WERI-Rb-1 (cell line): ENCODE measurements at places on chromosomes 12 and 14.

DNA sequence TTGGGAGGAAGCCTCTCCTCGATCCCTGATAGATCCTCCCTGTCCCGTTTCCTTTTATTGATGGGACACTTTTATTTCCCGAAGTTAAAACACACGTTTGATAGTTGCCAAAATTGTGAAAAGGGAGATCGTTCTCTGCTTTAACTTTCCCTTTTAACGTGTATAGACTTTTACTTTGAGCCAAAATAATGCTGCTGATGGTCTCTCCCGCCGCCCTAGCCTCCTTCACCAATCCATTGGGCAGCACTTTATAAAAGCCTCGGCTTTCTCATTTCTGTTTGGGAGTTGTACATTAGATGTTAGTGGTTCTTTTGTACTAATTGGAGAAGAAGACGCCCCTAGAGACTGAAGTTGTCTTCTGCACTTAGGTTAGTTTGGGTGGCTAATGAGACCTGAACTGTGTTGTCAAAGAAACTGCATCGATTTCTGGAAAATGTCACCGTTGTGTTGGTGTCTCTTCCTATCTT is 1.4 kb downstream of the TMTC2 start:
- DNase-seq = no peak

DNA sequence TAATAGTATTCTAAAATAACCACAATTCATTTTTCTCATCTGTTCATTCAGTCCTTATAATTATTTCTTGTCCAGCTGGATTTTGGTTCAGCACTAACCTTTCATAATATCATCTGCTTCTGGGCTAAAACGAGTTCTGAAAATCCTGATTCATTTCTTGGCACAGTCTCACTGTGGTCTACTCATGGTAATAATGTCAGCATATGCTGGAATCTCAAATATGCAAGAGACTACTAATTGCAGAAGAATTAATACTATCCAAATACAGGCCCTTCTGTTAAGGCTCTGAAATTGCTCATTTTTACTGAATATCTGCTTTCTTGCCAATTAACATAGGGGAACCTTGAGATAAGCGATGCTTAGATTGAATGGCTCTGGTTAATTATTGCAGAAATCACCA is 597.1 kb downstream of the RPL10L start:
- no peak for DNase-seq

DNA sequence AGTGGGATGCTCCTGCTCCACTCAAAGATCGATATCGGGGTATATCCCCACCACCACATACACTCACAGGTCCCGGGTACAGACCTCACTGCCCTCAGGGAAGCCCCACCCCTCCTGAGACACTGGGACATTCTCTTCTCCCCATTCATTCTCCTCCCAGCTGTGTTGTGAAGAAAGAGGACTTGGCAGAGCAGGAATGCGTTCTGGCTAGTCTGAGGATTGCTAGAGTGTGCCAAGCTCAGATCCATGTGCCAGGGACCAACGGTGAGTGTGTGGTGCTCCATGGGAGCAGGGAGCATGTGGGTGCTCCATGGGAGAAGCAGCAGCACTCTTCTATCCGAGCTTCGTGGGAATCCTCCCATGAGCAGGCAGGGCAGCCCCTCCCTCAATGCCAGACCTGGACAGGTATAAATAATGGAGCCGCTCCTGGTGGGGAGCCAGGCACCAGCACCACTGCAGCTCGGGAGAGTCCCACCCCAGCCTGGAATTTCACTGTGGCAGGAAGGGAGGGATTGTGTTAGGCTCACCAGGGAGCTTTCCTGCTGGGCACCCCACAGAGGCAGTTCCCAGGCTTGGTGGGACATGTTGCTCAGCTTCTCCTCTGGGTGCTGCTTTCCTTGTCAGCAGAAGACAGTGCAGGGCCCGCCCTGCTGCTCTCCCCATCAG is 2.3 kb upstream of the KRT5 start:
- no peak for DNase-seq

DNA sequence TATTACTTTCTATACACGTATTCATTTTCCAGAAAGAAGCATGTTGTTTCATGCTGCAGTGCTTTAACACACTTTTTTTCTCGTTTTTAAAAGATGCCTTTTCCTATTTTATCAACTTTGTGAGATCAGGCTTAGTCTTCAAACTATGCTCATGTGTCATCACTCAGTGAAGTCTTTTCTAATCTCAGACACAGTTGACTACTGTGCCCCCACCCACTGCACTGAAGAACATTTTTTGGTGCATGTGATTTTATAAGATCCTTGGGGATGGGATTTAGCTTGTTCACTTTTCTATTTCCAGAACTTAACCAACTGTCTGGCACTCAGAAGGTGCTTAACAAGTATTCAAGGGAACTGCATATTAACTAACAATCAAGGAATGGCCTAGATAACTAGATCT is 85.5 kb downstream of the CDK17 start:
- no peak for DNase-seq

DNA sequence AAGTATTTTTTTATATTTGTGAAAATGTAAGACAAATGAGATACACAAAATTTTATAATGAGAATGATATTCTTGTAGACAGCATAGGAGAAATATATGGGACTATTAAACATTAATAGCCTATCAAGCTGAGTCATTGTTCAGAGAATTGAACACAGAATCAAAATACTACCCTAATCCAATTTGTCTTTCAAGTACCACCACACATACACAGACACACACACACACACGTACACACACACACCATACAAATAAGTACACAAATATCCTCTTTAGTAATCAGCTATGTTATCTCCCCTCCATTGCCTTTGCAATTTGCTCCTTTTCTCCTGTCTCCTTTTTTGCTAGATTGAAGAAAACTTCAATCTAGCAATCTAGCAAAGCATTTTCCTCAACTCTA is 499.3 kb downstream of the FOXG1 start:
- no peak for DNase-seq

- no peak for DNase-seq
Measured at GRCh38 chr12:46686267-46686942, 139.4 kb downstream of the SLC38A4 start.

GRCh38 chr12:80632835-80633234 is 74.6 kb upstream of the MYF6 start:
- peak; percentile 36 for DNase-seq

- peak; percentile 37 for DNase-seq
Measured at GRCh38 chr12:70733385-70733784, 96.2 kb upstream of the PTPRB start.

- DNase-seq = no peak
Measured at GRCh38 chr12:115998794-115999478, 278.6 kb downstream of the MED13L start.

- DNase-seq = no peak
Measured at GRCh38 chr12:89267404-89267803, 84.9 kb downstream of the DUSP6 start.

GRCh38 chr12:4881266-4882064 is 28.2 kb upstream of the KCNA1 start:
- DNase-seq = no peak

DNA sequence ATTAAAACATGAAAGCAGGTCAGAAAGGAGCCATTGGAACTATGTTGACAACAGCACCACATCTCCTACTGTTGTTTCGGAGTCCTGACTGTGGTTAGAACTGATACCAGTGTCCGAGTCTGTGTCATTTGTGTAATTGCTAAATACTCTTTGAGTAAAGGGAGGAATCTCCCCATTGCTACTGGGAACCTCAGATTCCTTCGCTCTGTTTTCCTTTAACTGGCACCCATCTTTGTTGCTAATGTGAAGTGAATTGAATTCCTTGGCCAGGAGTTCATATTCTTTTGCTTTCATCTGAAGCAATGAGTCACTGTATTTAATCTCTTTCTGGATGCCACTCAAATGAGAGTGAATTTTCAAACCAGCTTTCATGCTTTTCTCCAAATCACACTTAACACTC is 31.5 kb downstream of the RASSF9 start:
- no peak for DNase-seq

DNA sequence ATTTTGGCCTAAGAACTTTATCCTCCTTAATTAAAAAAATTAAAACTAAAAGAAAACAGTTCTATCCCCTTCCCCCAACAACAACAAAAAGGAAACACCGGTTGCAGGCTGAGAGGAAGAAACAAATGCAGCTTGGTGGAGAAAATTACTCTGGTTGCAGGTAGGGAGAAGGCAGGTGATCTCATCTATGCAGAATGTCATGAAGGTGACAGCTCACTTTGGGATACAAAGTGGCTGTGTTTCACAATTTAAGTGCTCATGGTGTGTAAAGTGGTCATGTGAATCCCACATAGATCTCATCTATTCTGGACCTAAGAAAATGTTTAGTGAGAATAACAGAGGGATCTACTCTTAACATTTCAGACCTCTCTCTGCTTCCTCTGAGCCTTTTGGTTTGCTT is 219.7 kb upstream of the PKP2 start:
- no peak for DNase-seq

DNA sequence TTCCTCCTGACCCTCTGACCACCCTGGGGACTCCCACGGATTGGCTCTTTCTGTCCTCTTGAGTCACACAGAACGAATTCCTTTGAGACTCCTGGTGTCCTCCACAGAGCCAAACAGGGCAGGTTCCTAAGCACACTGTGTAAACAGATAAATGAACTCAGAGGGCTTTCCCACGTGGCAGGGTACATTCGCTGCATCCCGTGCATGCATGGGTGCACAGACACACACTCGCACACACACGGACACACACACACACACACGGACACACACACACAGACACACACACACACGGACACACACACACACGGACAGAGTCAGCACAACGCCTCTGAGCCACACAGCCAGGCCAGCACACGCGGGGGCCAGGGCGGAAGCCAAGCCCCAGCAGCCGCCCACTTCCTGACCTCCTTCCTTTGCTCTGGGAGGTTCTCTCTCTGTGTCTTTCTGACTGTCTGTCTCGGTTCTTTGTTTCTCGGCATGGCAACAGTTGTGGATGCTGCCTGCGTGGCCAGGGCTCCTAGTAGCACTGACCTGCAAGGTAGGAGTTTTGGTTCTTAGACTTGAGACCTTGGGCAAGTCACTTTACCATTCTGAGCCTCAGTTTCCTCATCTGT is 706 bp downstream of the CRACR2A start:
- no peak for DNase-seq

GRCh38 chr12:49978125-49978524 is 5.4 kb downstream of the AQP6 start:
- DNase-seq = no peak

GRCh38 chr12:5960783-5961182 is 15.7 kb upstream of the ANO2 start:
- peak; percentile 54 for DNase-seq

DNA sequence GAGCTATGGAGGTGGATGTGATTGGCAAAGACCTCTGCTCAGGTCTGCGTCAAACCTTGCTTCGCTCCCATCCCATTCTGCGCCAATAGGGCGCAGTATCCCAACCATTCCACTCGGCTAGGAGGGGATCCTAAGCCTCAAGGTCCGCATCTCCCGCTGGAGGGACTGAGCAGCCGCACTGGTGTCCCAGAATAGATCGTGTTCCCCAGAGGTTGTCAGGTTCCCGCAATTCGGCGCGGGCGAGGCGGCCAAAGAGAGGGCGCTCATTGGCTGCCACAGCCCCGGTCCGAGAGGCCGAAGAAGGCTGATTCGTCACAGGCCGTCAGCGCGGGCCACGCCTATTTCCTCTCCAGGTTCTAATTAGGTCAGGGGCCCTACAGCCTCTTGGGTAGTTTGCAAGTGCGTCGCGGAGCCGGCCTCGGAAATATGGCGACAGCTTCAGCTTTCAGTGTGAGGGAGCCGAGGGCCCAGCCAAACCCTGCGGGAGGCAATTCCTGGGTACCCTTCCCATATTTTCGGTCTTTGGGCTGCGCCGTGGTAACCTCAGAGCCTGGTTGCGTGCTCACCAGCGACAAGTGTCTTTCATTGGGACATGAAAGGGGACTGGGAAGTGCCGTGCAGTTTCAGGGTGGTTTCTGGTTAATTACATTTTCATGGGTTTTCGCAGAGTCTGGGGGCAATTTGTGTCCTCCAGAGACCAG is 5.0 kb downstream of the OR10AD1 start:
- peak; percentile 67 for DNase-seq

- peak; percentile 36 for DNase-seq
Measured at GRCh38 chr14:105974902-105975301, 448.5 kb downstream of the TMEM121 start.

GRCh38 chr12:3947781-3948180 is 74.6 kb upstream of the PARP11 start:
- DNase-seq = no peak

DNA sequence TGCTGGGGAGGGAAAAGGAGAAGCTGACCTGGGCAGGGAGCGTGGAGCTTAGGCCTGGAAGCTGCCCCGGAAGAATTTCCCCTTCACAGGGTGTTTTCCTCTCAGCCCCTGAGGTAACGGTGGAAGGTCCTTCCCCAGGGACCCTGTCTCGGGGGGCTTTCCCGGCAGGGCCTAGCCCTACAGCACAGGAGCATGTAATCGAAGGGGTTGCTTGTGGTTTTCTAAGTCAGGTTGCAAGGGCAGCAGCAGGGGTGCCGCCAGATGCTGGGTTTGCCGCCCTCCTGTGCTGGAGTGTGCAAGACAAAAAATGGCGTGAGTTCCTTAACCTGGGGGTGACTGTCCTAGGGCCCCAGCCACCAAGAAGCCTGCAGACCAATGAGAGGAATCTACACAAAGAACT is 1.6 kb upstream of the KRT74 start:
- no peak for DNase-seq

DNA sequence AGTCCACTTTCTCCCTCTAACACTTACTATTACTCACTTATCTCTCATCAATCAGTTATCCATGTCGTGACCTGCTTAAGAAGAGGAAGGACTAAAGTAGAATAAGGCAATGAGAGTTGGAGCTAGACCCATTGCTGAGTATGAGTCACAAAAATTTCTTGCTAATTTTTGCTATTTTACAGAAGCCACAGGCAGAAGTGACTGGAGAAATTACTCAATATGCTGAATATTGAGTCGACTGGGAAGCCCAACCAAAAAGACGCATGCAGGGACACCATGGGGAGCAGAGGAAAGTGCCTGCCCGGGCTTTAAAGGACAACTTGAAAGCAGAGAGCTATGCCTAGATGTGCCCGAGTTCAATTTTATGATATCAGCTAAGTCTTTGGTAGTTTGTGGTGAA is 115.4 kb upstream of the FOXG1 start:
- DNase-seq = no peak

GRCh38 chr12:69329669-69330428 is 18.3 kb upstream of the LYZ start:
- DNase-seq = no peak
